ENCODE measurements at places on chromosomes 16 and 17. TPM values are rescaled to one million over a fixed set of nuclear protein-coding genes. Genes with fewer than 3 reads are reported as not detected.

Gene SF3B3
- 134 TPM for polyA plus RNA-seq

DNA sequence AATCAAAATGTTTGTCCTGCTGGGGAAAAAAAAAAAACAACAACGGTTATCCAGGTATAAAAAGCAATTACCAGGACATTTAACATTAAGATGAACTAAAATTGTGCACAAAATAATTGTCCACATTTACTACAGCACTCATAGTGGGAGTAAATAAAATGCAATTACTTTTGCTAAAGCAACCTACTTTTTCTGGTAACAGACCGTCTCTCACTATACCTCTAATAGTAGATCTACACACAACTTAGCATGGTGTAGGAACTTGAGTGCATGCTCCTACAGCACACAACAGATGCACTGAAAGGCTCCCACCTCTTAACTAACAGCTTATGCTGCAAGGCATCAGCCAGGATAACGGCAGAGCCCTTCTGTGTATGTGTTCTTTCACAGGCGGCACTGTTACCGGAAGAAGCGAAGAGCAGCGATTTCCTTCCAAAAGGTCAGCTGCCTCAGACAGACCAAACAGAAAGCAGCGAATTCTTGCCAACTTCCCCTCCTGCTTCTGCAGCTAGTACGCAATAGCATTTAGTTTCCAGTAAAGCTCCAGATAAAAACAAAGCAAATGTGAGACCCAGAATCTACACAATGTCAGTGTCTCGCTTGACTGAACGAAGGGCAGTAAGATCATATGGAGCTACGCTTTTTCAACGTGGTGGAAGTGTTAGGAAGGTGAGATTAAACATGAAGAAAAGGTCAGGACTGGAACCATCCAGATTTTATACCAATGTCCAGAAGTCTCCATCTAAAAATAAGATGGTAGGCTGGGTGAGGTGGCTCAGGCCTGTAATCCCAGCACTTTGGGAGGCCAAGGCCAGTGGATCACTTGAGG, 27.6 kb downstream of the STAT5B start:
- DNase-seq: peak; percentile 85
- no peaks in the 10 kb centered on the region for H3K27me3 ChIP-seq
- H3K4me1 ChIP-seq: peaks cover 66% of the 10 kb centered on the region
- no peaks in the 10 kb centered on the region for H3K36me3 ChIP-seq
- peak overlapping the region; percentile 59 for H3K4me3 ChIP-seq

DNA sequence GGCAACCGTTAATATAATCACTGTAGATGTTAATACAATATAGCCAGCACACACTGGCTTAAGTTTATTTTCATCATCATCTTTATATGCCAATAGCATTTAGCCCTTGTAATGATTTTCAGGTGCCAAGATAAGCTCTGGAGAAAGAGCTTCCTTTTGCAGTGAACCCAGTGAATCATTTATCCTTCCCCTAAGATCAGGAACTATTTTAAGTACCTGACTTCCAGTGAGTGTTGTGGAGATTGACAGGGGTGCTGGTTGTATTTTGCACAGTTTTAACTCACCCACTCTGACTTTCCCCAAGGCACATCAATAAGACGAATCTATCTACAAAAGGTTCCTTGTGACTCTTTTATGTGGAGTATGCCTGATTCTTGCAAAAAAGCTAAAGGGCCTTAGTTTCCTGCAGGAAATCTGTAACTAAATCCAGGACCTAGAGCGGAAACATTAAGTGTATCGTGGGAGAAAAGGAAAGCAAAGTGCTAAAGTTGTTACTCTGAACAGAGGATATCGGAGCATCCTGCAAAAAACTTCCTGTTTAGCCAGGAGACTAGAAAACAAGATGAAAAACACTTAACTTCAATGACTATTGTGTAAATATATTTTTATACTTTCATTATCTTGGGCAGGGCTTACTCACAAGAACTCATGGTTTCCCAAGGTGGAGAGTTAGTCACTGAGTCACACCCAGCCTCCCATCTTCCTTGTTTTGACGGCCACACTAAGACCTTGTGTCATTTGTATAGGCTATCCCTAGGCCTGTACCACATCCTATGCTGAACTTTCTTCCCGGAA, 183.6 kb downstream of the MAP2K6 start:
- peaks cover 6% of the 10 kb centered on the region for H3K4me1 ChIP-seq
- DNase-seq: no peak

DNA sequence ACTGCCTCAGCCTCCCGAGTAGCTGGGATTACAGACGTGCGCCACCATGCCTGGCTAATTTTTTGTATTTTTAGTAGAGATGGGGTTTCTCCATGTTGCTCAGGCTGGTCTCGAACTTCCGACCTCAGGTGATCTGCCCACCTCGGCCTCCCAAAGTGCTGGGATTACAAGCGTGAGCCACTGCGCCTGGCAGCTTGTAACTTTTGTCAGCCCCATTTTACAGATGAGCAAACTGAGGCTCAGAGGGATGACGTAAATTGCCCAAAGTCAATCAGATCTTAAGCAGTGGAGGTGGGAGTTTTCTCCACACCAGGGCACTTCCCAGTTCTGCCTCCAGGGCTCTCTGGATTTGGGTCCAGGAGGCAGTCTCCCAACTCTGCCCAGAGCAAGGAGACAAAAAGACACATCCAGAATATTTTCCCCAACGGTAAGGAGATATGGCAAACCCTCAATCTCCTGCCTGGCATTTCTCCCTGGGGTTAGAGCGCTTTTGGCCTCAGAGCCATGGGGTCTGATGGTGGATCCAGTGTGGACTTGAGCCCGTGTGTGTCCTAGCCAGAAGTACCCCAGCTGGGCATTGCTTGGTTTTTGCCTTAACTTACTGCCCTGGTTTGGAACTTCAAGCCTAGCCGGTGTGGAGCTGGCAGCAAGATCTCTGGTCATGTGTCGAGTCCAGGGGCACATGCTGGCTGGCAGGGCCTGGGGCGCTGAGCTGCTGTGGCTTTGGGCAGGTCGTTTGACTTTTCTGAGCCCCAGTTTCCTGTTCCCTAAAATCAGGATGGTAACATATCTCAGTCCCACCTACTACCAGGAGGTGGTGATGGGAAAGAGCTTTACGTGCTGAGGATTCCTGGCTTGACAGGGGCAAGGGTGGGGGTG, 3.4 kb downstream of the ADAM11 start:
- no peak overlapping the region for H3K4me3 ChIP-seq
- DNase-seq: no peak
- peaks cover 16% of the 10 kb centered on the region for H3K27me3 ChIP-seq
- H3K4me1 ChIP-seq: peaks cover 4% of the 10 kb centered on the region
- no peak overlapping the region for H3K27ac ChIP-seq
- H3K36me3 ChIP-seq: no peaks in the 10 kb centered on the region

- no peaks in the 10 kb centered on the region for H3K27me3 ChIP-seq
- H3K27ac ChIP-seq: no peak overlapping the region
- no peaks in the 10 kb centered on the region for H3K36me3 ChIP-seq
- peak overlapping the region; percentile 78 for H3K4me3 ChIP-seq
- no peak for DNase-seq
- peaks cover 58% of the 10 kb centered on the region for H3K4me1 ChIP-seq
Measured at GRCh38 chr16:3878610-3879009, 1.9 kb downstream of the CREBBP start.
